ENCODE measurements at places on chromosomes 3 and 15. TPM values are rescaled to one million over a fixed set of nuclear protein-coding genes. Genes with fewer than 3 reads are reported as not detected.

- DNase-seq: no peak
Observed at GRCh38 chr3:58531956-58532355, 5.0 kb downstream of the ACOX2 start.

DNA sequence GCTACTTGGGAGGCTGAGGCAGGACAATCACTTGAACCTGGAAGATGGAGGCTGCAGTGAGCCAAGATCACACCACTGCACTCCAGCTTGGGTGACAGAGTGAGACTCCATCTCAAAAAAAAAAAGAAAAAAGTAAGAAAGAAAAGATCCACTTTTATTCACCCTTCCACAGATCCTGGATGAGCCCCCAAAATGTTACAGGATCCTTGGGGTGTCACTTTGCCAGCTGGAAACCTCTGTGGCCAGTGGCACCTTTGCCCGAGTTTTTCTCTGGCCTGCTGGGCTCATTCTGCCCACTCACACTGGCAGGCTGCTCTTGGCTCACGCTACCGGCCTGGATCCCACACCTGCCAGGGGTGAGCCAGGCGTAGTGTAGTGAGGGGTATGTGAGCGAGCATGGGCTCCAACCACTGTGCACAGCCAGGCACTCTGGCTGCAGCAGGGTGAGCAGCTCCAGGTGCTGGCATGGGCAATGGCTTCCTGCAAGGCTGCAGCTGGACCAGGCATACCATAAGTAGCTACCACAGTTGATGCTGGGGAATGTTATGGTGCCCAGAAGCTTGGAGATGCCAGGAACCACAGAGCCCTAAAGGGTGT is 57.8 kb upstream of the C15orf39 start:
- no peak for DNase-seq

GRCh38 chr3:194494951-194495374 is 8.2 kb upstream of the ATP13A3 start:
- DNase-seq: peak; percentile 94

The COX17 gene
- 31.0 TPM for total RNA-seq

GRCh38 chr15:53590380-53590779 is 169.1 kb downstream of the WDR72 start:
- DNase-seq: no peak

DNA sequence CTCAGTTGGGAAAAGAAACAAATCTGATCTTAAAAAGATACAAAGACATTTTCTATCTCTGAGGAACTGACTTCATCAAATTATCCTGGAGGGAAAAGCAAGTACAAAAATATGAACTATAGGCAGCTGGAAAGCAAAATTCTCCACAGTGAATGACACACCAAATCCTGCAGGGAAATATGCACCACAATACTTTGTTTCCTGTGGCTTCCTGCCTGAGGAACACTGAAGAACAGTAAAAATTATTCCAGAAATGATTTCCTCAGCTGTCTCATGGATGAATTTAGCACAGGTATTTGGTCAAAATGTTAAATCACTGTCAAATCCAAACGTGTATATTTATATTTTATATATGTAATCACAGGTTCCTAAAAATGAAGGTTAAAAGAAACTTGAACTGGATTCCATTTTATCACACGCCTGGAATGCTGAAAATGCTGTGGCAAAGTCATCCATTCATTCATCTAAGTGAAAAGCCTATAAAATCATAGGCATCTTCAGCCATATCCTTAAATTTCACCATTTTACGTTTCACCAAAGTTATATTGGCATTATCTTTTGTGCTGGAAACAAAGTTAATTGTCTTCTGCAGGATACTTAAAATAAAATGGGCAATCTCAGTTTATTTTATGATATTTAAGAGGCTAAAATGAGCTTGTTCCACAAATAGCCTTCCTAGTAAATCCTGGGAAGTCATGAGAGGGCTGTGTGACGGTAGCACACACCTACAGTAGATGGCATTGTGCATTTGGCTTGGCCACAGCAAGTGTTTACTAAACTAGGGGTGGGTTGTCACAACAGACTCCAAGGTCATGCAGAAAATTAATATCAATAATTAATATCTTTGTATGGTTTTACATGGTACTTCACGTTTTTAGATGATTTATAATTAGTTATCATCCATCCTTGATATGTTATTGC is 19.3 kb upstream of the TSC22D2 start:
- DNase-seq: no peak

The HCLS1 gene
- total RNA-seq: 15.4 TPM

- no peak for DNase-seq
Observed at GRCh38 chr3:56894881-56895431, 93.2 kb upstream of the ARHGEF3 start.
